Hypothalamus (tissue), 51 donors: ENCODE measurements at places on chromosomes 5 and 9.

DNA sequence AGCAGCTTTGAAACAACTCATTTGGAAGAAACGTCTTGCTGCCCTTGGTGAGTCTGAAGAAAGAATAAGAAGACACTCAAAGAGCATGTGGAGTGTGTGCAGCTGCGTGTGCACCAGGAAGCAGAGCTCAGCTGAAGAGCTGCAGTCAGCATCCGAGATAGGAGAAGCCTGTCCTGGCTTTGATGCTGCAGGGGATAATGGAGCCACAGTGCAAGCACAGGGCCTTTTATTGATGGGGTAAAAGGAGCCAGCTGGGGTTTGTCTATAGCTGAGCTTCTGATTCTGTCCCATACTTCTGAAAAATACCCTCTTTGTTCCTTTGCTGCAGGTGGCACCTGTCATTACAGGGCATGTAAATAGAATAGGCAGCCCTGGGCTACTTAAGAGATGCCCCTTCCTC, 375.7 kb upstream of the ZNF462 start:
- DNase-seq, result no peak

GRCh38 chr9:111050819-111051218, 12.5 kb upstream of the LPAR1 start:
- DNase-seq, result no peak

DNA sequence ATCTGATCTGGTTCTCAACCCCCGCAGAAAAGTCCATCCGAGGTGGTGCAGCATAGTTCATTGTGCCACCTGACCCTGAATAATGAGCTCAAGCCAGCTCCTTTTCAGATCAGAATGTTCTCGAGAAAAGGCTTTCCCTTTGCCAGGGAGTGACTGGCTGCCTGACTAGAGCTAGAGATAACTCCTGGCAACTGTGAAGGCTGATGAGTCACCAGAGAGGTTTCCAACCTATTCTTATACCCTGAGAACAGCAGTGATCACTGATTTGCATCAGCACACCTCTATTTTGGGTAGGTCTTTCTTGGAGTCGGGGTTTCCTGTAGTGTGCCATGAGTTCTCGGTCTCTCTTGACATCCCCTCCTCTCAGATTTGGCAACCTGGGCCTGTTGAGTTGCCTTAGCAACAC, 127.9 kb downstream of the PIK3R1 start:
- DNase-seq, result peak; percentile 21

DNA sequence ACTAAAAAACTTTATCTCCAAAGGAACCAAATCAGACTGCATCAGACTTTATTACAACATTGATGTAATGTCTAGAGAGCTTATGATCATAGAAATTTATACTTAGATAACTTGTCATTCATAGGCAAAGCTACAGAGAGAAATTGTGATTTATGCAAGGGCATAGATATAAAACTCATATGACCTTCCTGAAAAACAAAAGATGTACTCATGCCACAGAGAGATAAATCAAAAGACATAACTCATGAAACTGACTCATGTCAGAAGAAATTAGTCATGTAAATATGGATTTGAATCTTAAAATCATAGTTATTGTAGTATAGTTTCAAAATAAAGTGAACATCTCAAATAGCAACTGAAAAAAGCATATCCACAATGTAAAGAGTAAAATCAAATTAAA, 186.2 kb downstream of the GABBR2 start:
- DNase-seq, result no peak

GRCh38 chr5:54415147-54415546, 40.4 kb upstream of the HSPB3 start:
- DNase-seq, result no peak

- no peak for DNase-seq
Observed at GRCh38 chr5:162323466-162323865, 255.9 kb downstream of the GABRG2 start.

DNA sequence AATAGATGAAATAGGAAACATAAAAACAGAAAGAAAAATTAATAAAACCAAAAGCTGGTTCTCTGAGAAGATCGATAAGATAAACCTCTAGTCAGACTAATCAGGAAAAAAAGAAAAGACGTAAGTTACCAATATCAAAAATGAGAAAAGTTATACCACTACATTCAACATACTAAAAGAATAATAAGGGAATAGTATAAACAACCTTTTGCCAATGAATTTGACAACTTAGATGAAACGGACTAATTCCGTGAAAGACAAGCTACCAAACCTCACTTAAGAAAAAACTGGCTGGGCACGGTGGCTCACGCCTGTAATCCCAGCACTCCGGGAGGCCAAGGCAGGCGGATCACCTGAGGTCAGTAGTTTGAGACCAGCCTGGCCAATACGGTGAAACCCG, 7.5 kb downstream of the KIF3A start:
- no peak for DNase-seq

- no peak for DNase-seq
Observed at GRCh38 chr9:132548751-132549640, 33.4 kb upstream of the BARHL1 start.

- DNase-seq, result no peak
Observed at GRCh38 chr5:139404484-139404840, 573 bp upstream of the SPATA24 start.

DNA sequence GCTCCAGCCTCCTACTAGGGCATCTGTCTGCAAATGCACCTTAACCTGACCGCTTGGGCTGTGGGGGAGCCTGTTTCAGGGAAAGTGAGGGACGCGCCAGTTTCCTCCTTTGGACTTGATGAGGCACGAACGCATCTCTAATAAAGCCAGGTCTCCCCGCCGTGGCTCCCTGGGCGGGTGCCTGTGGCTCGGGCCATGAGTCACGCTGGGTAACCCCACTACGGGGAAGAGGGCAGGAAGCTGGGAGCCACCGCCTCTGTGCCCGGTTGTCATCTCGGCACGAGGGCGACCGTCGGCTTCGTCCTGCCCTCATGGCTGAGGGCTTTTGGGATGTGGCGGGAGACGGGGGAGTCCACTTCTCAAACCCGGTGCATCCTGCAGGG, 12.1 kb downstream of the NOTCH1 start:
- DNase-seq, result no peak

DNA sequence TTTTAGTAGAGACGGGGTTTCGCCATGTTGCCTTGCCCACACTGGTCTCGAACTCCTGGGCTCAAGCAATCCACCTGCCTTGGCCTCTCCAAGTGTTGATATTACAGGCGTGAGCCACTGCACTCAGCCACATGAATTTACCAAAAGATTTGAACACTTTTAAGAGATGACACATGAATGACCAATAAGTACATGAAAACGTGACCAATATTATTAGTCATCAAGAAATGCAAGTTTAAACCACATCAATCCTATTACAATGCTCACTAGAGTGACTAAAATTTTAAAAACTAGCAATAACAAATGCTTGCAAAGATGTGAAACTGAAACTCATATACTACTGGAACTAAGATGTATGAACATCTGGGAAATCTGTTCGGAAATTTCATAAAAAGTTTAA, 54.3 kb downstream of the NR6A1 start:
- no peak for DNase-seq
